Hematopoietic multipotent progenitor cell treated with erythropoietin and hydrocortisone succinate and interleukin-3 and kit ligand, for 6 days (in vitro differentiated cells): ENCODE measurements at places on chromosomes 3 and 15.
A peak's percentile ranks its signal among the peaks of the same experiment; 100 is the strongest.

DNA sequence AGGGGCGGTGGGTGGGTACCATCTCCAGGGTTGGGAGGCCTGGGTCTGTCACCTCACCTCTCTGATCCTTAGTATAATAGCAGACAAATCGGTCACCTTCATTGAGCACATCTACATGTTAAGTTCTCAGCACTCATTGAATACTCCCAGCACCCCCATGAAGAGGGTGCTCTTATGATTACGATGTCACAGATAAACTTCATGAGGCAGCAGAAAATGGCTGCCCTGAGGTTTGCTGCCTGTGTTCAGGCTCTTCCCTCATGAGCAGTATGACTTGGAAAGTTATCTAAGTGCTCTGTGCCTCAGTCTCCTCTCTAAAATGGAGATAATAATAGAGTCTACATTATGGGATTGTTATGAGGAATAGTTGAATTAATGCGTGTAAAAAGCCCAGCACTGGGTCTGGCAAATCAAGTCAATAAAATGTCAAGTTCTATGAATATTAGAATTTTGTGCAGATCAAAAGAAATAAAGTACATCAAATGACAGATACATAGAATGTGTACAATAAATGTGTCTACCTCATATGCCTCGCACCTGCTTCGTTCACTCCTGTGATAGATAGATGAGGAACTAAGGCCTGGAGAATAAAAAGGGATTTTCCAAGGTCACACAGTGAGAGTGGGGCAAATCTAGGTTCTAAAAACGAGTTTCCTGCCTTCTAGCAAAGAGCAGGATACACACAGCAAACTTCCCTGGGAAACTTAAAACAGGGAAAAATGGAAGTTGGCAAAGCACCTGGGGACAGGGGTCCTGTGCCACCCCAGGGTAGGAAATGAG lies 142.2 kb upstream of the MRPS22 start:
- DNase-seq = no peak

- DNase-seq = no peak
These were observed 50.9 kb upstream of the NPHP3 start for GRCh38 chr3:132773071-132773619.

DNA sequence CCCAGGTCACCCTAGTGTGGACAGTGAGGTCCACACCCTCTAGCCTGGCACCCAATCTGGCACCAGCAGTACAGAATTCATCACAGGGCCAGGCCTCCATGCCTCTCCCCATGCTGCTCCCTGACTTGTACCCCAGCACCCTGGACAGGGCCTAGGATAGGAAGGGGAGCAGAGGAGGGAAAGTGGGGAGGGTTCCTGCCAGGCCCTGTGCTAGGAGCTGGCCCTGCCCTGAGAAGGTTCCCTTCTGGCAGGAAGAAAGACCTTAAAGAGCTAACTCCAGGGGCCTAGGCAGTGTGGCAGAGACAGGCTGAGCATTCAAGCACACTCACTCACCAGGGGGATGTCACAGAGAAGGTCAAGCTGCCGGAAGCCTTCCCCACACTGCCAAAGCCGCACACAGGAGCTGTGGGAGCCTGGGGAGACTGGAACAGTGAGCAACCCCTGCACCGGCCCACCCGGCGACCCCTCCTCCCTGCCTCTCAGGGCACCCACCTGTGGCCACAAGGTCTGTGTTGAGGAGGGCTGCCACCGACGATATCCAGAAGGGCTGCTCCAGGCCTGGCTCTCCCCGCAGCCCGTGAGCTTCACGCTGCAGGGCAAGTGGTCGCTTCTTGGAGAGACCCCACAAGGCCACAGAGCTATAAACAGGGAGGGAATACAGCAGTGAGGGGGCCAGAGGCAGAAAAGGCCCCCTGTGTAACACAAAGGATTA lies 7.4 kb downstream of the RRP9 start:
- DNase-seq = no peak

- DNase-seq = no peak
These were observed 1.6 kb downstream of the FRMD4B start for GRCh38 chr3:69384326-69384725.

DNA sequence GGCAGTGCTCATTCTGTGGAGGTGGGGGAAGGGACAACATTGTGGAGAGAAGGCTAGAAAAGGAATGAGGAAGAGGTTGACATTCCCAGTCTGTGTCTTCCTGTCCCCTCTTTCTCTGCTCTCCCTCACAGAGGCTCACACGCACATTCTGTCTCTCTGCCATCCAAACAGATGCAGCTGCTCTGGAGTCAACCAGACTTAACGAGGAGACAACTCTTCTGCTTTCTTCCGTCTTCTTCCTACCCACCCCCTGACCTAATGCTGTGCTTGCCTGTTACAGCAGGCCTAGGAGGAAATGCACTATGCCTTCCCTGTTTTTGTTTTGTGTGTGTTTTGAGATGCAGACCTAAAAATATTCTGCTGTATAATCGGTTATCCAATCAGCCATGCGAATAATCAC lies 121.9 kb downstream of the CACNA1D start:
- no peak for DNase-seq

DNA sequence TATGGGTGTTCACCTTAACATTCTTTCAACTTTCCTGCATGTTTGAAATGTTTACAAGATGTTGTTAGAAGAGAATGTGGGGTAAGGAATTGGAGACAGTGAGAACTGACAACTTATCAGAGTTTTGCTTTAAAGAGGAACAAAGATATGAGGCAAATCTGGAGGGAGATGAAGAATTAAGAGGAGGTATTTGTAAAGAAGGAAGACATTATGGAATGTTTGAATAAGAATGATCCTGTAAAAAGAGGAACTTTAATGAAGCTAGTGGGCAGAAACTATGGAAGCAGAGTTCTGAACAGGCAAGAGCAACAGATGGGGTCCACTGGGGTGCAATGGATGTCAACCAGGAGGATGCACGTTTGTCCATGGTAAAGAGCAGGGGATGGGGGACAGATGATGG lies 27.7 kb downstream of the PLD1 start:
- DNase-seq = no peak

DNA sequence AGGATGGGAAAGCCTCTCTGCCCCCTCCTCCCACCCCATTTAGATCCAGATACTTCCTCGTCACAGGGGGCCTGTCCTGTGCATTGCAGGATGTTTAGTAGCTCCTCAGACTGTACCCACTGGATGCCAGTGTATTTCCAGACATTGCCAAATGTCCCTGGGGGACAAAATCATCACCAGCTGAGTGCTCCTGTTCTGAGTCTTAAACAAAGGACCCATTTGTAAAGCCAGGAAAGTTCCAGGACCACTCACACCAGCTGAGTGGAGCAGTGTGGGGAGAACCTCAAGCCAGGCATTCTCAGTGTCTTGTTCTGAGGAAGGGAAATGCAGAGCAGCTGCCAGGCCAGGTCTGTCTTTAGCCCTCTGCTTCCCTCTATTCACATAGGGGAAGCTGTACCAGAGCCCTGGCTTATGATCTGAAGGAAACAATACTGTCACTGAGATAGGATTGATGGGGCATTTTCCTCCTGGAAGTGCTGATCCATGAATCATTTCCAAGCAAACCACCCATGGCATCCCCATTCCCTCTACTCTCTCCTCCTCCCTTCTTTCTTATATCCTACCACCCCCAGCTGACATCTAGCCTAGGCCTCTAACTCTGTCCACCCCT lies 67.4 kb upstream of the MEX3B start:
- no peak for DNase-seq

DNA sequence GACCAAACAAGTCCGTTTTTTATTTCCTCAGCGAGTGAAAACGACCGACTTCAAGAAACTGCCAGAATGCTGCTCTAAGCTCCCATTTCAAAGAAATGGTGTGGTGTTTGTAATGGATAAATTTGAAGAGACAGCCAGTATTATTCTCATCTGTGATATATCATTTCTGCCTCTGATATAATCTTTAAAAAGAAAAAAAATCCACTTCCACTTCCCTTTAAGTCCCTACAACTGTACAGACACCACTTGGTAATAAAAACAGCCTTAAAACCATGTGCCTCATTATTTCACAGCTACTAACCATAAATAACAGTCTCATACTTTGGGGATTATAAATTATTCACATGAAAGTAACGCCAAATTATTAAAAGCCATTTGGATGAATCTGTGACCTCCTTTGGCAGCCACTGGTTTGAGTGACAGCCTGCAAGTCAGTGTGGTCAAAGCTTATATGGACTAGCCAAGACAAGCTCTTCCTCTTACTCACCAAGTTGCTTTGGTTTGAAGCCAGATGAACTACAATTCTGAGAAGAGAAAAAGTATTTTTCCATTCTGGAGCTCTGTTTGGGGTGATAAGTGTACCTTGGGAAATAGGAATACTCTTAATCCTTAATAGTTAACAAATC lies 168.0 kb downstream of the SHOX2 start:
- DNase-seq = no peak

DNA sequence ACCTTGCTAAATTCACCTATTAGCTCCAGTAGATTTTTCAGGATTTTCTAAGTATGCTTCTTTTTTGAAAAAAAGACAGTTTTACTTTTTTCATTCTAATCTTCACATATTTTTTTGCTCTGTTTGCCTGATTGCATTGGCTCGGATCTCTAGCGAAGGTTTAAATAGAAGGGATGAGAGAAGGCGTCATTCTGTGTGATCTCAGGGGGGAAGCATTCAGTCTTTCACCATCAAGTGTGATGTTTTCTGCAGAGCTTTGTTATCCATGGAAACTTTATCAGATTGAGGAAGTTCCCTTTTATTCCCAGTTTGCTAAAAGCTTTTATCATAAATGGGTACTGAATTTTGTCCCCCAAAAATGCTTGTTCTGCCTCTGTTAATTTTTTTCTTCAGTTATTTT lies 120.3 kb downstream of the LRRK1 start:
- no peak for DNase-seq

- no peak for DNase-seq
These were observed 595.6 kb downstream of the ROBO1 start for GRCh38 chr3:79172241-79172640.

GRCh38 chr3:122357828-122358702 lies 25.0 kb downstream of the MIX23 start:
- peak; percentile 54 for DNase-seq

GRCh38 chr3:188918093-188918492 lies 253.7 kb upstream of the TPRG1 start:
- DNase-seq = no peak

DNA sequence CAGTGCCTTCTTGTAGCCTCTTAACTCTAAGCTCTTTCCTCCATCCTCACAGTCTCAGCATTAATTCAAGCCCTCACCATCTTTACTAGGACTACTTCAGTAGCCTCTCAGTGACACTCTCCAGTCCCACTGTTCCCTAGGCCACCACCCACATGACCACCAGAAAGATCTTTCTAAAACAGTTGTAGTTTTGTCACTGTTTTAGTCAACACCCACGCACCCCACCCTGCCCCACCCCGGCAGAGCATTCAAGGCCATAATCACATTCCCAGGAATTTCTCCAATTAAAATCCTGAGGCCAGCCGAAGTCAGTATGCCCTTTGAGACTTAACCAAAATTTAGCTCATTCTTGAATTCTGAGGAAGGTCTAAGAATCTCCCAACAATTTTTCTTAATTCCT lies 31.2 kb upstream of the PSMD6 start:
- DNase-seq = no peak

- no peak for DNase-seq
These were observed 145.3 kb upstream of the MBNL1 start for GRCh38 chr3:152123457-152123856.

GRCh38 chr3:179321668-179322285 lies 1.1 kb upstream of the ZNF639 start:
- peak; percentile 72 for DNase-seq

GRCh38 chr15:44657378-44657777 lies 6.1 kb downstream of the SPG11 start:
- DNase-seq = no peak

GRCh38 chr15:41286665-41287333 lies 45.6 kb downstream of the OIP5 start:
- peak; percentile 35 for DNase-seq

GRCh38 chr15:66189291-66189690 lies 64.3 kb downstream of the MEGF11 start:
- no peak for DNase-seq

DNA sequence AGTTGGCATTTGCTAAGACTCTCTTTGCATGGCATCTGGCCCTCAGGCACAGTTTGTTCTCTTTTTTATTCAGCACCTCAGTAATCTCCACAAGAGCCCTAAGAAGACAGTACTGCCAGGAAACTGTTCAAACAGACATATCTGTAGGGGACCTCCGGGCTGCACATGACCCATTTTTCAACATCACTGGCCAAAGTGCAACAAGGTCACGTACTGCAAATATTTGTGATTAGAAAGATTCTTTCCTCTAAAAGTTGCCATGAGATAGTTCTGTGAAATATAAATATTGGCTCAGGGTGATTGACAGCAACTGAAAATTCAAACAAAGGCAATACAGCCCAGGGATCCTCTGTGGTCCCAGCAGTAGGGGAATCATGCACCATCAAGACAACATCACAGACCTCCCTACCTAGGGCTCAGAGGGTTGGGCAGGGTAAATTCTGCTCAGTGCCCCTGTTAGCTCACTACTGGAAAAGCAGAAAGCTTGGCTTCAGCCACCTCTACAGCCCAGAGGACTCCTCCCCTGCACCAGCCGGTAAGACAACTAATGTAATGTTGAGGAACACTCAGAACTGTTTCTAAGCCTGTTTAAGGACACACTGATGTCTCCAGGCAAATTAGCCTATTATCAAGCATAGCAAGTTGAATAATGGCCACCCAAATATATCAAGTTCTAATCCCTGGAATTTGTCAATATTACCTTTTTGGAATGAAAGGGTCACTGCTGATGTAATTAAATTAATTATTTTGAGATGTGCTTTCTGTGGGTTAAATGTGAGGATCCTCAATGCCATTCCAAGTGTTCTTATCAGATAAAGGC lies 117.4 kb upstream of the LPP start:
- DNase-seq = no peak

GRCh38 chr15:63240109-63240508 lies 37.3 kb upstream of the APH1B start:
- no peak for DNase-seq

DNA sequence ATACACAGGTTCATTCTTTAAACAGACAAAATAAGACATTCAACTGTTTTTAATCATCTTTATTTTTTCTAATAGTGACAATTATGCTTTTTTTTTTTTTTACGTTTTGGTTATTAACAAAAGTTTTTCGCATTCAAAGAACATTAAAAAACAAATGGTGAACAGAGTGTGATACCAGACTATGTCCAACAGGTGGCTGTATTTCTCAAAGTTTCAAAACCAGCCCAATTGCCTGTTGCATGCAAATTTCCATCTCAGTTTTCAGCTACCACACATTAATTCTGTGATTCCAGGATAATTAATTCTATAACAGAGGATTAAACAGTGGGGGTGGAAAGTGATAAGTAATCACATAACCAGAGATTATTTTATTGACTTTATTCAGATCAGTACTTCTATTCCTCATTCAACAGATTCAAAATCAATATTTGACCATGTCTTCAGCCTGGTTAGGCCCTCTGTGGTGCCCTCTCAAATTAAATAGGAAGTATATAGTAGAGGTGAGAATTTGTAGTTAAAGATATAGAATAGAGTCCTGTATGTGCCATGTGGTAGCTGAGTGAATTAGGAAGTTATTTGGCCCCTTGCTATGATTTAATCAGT lies 122.2 kb upstream of the DCBLD2 start:
- DNase-seq = peak; percentile 60
